Stimulated activated CD4-positive, alpha-beta T cell treated with anti-CD3 and anti-CD28 coated beads, Interleukin-1b, Interleukin-23, amount 100 ng/mL, for 1 hour (primary cell): ENCODE measurements at places on chromosomes 3 and 15.

DNA sequence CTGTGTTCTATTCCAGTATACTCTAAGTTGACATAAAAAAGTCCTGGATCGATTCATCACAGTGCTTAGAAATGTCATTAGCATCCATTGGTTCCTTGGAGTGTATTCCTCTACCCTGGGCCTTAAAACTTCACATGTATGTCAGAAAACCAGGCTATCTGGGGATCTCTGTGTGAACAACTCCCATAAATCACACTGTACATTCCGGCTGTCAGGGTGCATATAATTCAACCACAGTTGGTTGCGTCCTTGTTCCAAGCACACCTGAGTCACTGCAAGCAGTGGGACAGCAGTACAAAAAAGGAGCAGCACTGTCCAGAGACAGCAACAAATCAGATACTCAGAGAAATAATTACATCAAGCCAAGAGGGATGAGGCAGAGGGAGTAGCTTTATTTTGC, 52.4 kb downstream of the PDZRN3 start:
- no peak for DNase-seq

GRCh38 chr3:111594781-111595180, 365 bp downstream of the ZBED2 start:
- no peak for DNase-seq

DNA sequence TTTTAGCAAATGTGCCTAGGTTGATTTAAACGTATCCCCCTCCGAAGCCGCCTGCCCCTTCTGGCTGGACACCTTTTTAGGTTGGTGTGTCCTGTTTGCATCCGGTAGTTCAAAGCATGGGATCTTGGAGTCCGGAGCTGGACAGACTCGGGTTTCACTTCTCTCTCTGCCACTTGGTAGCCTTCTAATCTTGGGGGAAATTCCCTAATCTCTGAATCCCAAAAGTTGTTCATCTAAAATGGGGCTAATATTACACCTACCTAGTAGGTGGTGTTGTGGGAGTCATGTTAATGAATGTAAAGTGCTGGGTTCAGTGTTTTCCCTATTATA, 760 bp downstream of the FANCI start:
- no peak for DNase-seq

- no peak for DNase-seq
Observed at GRCh38 chr3:57179580-57180410, 14.6 kb upstream of the IL17RD start.

GRCh38 chr3:179476215-179476614, 24.9 kb upstream of the GNB4 start:
- no peak for DNase-seq

DNA sequence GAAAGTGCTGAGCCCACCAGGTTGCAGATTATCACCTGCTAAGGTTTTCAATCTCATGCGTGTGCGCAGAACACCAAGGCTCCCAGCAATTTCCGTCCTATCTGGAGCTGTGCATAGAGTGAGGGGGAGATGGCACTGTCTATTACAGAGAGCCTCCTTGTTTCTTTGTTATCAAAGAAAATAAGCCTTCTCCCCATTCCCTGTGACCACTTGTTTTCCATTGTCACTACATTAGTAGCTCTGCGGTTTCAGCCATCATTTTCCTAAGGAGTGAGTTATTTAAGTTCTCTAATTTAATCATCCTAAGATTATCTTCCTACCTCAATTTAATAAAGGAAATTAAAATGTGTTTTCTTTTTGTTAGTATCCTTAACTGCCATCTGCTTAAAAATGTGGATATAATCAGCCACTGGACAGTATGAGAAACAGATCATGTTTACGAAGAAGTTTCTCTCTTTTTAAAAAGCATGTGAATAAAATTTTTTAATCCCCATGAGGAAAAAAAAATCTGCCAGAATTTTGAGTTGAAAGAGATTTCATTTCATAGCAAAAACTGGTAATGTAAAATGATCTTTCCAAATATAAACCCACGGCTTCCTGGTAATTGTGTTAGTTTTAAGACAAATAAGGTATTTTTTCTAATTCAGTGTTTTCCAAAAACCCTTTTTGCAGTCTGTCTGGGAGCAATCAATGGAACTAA, 172.3 kb upstream of the UBE2E1 start:
- no peak for DNase-seq

- no peak for DNase-seq
Observed at GRCh38 chr15:48858401-48858800, 19.5 kb upstream of the EID1 start.

DNA sequence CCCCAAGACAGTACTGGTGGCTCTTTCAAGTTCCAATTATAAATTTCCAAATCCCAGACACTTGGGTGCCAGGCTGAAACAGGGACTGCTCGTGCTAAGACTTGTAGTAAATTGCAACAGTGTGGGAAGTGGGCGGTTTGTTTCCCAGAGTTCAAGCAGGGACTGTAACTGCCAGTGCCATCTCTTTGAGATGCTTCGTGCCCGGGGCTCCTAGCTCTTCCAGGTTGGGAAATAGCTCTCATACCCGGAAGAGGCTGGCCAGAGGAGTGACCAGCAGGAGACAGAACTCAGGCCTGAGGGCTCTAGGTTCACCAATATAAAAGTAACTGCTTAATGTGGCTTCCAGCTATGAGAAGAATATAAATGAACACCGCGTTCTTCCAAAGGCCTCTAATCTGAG, 54.0 kb upstream of the NEO1 start:
- no peak for DNase-seq

- no peak for DNase-seq
Observed at GRCh38 chr3:140733623-140734022, 55.8 kb downstream of the TRIM42 start.

- DNase-seq = no peak
Observed at GRCh38 chr3:196501316-196502044, 2.1 kb downstream of the RNF168 start.

DNA sequence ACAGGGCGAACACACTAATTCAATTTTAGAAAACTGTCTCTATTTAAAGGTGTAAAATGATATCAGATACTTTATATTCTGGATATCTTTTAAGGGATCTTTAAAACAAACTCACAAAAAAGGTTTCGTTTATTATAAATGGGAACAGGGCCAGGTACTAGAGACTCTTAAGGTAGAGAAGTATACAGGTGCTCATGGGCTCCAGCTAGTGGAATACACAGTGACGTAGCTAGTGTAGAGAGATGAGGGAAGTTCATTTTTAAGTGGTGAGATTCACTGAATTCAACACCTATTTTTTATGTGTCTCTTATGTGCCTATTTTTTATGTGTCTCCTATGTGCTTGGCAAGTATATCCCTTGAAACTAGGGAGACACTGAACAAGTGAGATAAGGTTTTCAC, 132.7 kb upstream of the FAM3D start:
- DNase-seq = no peak

- no peak for DNase-seq
Observed at GRCh38 chr3:145450018-145450682, 710.8 kb downstream of the PLOD2 start.

GRCh38 chr3:74636981-74637380, 22.5 kb upstream of the CNTN3 start:
- no peak for DNase-seq

GRCh38 chr3:60573494-60573893, 677.8 kb downstream of the FHIT start:
- DNase-seq = no peak

GRCh38 chr3:46750555-46751038, 32.9 kb upstream of the PRSS50 start:
- no peak for DNase-seq

DNA sequence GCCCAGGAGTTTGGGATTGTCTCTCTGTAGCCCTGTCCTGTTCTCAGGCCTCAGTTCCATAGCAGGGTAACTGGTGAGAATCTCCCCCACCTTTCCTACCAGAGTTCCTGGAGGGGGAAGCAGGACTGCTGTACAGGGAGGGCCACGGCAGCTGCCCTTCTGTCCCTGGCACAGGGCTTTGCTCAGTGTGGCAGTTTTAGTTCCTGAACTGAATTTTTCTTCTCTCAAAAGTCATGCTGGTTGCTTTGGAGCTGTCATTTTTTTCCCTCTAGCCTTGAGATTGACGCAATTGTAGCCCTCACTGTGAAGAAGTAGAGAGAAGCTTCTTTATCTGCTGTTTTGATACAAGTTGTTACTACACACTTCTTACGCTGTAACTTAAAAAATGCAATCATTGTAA, 55.5 kb downstream of the TPRG1 start:
- DNase-seq = no peak

GRCh38 chr15:66653398-66653797, 48.6 kb upstream of the SMAD6 start:
- DNase-seq = no peak

DNA sequence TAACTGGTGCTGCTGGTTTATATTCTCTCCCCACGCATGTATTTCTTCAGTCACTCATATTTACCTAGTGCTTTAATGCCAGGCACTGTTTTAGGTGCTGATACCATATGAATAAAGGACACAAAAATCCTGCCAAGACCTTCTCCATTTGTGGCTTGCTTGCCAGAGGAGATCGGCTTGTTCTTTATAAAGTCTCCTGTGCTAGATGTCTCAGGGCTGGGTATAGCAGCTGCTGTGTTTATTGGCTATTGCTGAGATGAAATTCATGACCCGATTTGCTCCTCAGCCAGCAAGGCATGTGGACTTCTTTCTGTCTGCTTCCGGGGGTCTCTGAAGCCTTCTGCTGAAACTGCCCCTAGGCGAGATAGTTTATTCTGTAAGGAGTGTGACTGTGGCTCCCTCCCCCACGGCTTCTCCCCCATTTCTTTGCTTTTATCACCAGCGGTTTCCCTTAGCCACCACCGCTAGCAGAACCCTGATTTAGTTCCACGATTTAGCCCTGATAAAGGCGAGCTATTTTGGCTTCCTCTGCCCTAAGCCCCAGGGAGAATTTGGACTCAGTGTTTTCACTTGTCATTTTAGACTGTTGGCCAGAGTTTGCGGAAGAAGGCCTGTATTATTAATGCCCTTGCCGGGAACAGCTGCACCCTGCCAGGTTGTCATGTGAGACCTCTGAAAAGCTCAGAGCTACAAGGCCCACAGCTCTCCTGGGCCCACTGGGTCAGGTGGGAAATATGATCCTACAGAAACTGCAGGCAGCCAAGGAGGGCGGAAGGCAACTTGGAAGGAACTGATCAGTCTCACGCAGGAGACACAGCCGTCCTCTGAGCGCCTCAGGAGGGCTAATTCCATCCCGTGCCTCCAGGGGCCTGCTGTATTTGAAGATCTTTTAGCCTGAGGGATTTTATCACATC, 46.8 kb downstream of the ST6GAL1 start:
- no peak for DNase-seq

- DNase-seq = no peak
Observed at GRCh38 chr15:77738038-77738370, 105.3 kb upstream of the LINGO1 start.

- no peak for DNase-seq
Observed at GRCh38 chr3:81735334-81735733, 26.1 kb downstream of the GBE1 start.

DNA sequence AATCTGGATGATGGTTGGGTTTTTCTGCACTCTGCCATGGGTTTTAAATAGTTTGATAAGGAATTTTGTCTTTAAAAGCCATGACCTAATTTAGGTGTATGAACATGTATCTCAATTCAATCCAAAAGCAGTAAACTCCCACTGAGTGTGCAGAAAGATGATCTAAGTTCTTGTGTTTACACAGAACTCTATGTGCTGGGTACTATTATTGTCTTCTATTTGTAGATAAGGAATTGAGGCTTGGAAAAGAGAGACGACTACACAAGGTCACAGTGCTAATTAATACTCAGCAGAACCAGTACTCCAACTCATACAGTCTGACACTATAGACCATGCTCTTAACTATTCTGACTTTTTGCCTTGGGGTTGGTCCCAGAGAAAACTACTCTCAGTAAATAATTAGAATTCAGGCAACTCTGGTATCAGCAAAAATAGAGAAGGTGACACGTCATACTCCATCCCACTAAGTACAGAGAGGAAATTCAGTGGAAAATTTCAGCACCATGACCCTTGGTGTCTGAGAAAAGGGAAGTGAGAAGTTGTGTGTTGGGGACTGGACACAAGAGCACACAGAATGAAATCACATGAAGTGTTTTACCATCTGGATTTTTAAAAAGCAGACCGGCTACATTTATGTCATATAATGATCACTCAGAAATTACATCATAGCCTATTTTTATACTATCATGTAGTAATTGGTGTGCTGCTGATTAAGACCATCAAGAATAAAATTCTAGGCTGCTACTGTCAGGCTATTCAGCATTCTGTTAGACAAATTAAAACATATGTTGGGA, 18.3 kb upstream of the MYH15 start:
- no peak for DNase-seq
